ENCODE measurements at places on chromosomes 2 and 18.

GRCh38 chr2:140621583-140622362 lies 1509.0 kb downstream of the LRP1B start:
- DNase-seq = no peak

DNA sequence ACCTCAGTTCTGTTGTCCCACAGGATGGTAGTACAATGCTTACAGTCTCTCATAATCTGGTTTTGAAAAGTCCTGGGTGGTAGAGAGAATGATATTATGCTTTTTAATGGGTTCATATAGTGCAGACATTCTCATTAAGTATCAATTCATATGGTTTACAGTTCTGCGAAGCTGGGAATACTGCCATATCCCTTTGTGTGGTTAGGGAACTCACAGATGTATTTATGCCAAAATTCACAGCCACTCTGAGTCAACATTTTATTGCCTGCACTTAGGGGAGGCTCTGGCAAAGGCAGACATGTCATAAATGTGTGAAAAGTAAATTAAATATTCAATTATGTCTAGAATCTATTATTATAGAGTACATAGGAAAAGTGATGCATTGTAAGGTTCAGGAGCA lies 808.2 kb downstream of the SUCLG1 start:
- DNase-seq = no peak

DNA sequence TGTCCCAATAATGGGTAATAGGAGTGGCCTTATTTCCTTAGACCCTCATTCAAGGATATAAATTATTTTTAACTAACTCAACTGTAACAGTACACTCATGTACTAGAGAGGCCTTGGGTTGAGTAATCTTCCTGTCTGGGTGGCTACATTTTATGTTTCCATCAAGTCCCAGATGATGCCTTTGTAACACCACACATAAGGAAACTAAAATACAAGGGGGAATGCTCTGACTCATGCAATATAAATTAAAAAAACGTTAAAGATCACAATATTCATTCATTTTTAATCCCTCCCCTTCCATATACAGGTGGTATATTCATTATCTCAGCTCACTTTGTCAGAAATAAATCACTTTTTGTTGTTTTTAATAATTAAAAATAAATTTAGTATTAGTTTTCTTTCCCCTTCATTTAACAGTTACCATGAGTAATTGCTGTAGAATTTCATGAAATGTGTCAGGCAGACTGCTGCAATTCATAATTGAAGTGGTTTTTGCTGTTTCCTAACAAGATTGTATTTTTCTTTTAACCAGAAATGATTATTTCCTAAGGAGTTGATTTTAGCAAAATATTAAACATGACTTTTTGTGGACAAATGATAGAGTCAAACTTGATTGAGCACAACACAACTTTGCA lies 1403.6 kb downstream of the SUCLG1 start:
- no peak for DNase-seq

- no peak for DNase-seq
Observed at GRCh38 chr2:64866797-64867196, 122.4 kb upstream of the SLC1A4 start.

GRCh38 chr2:23387845-23388244 lies 2.9 kb downstream of the KLHL29 start:
- DNase-seq = no peak

DNA sequence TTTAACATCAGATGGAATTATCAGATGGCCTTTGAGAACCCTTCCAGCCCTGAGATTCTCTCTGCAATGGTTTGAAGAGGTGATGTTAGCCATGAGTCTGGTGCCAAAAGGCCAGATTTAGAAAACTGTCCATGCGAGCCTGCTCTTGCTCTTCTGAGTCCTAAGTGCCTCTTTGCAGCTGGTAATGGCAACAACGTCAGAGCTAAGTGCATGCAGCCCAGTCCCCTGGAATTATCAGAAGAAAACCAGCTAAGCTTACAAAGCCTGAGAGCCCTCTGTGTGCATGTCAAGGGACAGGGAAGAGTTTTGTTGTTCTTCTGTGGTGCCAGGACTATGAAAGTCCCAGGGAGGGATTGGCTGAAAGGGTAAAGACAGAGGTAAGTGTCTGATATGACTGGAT lies 89.8 kb downstream of the LOXHD1 start:
- DNase-seq = no peak

- DNase-seq = no peak
Observed at GRCh38 chr2:11856095-11856494, 109.7 kb downstream of the LPIN1 start.

GRCh38 chr2:23489471-23490322 lies 104.7 kb downstream of the KLHL29 start:
- DNase-seq = no peak

DNA sequence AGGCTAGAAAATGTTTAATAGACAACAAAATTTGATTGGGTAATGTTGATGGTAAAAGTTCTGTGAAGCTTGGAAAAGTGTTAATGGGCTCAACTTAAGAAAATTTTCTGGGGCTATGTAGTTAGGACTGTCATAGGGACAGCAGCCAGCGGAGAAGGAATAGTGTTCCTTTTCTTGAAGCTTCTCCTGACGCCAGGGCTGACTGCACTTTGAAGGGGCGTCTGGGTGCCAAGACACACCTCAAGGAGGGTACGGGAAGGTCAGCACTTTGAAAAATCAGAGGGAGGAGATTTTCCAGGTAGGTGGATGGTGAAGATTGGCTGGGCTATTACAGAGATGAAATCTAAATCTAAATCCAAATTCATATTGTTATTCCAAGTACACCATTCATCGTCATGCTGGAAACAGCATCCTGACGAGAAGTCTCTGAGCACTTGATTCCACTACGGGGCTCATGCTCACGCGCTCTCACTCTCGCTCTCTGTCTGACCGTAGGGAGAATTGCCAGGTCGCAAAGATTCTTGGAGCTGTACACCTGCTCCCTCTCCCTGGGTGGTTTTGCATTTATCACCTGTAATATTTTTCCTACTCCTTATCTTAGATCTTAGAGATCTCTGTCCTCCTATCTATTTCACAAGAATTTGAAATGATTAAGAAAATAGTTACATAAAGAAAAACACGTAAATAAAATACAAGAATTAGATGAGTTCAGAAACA lies 91.0 kb downstream of the ITGB1BP1 start:
- DNase-seq = no peak

GRCh38 chr18:50722311-50722710 lies 97.5 kb downstream of the MRO start:
- no peak for DNase-seq

DNA sequence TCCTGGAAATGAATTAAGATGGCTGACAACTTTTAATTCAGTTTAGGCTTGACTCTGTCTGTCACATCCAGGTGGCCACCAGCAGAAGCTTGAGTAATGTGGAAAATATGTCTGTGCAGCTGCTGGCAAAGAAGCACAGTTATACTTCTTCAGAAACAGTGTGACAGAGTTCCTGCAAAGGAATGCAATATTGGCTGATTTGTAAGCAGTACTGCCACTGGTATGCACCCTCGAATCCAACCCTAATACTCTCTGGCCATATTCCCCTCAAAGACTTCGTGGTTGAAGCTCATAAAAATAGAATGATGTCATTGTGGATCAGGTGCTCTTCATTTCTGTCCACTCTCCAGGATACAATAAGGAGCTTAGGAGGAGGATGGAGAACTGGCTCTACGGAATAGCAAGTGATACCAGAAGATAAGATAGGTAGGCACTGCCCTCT lies 86.2 kb downstream of the METTL8 start:
- DNase-seq = no peak

DNA sequence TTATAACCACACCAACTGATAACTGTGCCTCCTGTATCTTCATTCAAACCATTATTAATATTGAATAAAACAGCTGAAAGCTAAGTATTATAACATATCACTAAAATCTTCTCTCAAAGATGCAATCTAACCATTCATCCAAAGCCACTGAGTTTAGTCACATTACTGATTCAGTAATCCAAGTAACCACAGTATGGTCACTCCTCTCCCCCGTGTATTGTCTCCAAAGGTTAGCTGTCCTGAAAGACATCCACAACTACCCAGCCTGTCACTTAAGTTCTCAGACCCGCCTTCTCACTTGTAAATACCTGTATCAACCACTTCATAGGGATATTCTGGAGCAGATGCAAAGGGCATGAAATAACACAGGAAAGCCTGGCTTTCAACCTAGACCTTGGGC lies 213.4 kb upstream of the BOD1L2 start:
- no peak for DNase-seq

GRCh38 chr2:113175042-113175628 lies 1.4 kb downstream of the PSD4 start:
- DNase-seq = no peak

GRCh38 chr18:58934933-58935577 lies 70.4 kb downstream of the ZNF532 start:
- DNase-seq = no peak

- DNase-seq = no peak
Observed at GRCh38 chr2:9347411-9347881, 75.9 kb downstream of the ITGB1BP1 start.

DNA sequence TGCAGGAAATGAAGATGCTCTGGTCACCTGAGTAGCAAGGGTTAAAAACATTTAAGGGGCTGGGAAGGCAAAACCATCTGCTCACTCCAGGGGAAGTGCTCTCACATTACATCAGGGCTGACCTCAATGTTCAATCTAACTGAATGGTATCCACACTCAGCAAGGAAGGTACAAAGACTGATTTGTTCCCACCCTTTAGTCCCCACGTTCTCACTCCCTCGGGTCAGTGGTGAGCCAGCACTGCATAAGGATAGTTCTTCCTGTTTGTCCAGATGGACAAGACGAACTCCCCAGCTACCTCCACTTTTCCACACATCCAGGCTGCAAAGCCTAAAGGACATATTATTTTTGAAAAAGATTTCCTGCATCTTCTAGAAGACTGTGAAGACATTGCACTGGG lies 126.6 kb upstream of the SLC14A2 start:
- DNase-seq = no peak

DNA sequence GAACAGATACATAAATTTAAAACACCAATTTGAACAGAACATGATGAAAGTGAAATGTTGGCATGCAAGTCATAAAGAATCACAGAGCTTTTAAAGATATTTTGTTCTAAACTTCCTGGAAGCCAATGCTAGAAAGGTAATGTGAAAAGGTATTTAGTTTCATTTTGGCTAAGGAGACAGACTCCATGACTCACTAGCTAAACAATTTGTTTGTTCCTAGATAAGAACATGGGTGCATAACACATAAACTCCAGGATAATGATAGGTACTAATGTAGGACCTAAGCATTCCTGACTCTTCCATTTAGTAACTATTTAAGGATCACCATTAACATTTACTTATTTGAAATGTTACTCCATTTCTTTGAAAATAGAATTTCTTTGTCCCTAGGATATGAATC lies 292.5 kb upstream of the CNTNAP5 start:
- DNase-seq = no peak

GRCh38 chr2:239778042-239778851 lies 246.9 kb downstream of the NDUFA10 start:
- no peak for DNase-seq

GRCh38 chr2:113886479-113887008 lies 3.3 kb upstream of the ACTR3 start:
- DNase-seq = no peak

DNA sequence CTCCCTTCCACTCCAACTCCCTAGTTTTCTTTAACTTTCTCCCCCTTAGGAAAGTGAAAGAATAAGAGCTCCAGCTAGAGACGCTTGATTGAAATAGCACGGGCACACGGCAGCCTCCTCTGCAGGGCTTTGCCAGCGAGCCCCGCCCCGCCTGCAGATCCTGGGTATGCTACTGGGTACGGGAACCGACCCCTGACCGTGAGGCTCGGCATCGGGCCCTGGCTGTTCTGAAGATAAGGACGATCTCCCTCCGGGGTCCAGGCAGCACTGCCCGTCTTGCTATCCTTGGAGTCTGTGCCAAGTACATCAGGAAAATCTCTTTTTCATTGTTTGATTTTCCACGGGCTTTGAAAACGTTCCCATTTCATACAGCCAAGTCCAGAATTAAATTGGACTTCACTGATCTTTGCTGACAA lies 284.5 kb downstream of the MTX2 start:
- DNase-seq = no peak

DNA sequence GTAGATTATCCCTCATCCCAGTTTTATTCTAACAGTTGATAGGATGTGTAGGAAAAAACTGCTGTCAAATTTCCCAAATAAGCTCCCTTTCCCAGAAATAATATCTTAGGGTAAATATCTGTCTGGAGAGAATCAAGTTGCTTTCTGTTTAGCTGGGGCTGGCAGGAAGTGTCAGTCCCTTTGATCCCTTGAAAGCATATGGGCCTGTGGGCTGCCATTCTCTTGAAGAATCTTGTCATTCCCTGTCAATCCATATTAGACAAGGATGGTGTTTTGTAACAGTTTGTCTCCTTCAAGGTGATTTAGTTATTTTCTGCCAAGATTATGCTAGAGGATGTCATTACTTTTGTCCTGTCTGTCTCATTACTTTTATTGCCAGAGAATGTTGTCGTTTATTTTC lies 37.1 kb upstream of the UBE2E3 start:
- no peak for DNase-seq

DNA sequence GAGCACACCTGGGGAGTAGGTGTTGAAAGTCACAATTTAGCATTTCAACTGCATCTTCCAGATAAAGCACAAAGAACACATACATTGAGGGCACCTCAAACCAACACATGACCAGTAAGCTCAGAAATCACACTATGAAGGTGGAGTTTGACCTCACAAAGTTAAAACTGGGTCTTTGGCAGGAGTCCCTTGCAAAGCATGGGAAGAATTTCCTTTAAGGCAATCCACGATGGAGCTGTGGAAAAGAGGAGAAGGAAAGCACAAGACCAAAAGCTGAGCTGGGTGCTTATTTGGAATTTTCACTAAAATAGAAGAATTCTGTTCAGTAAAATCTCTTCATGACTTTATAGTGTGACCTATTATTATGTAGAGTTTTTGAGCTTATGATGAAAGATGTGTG lies 212.9 kb upstream of the APCDD1 start:
- no peak for DNase-seq

GRCh38 chr2:10775831-10776230 lies 36.8 kb downstream of the PDIA6 start:
- no peak for DNase-seq

DNA sequence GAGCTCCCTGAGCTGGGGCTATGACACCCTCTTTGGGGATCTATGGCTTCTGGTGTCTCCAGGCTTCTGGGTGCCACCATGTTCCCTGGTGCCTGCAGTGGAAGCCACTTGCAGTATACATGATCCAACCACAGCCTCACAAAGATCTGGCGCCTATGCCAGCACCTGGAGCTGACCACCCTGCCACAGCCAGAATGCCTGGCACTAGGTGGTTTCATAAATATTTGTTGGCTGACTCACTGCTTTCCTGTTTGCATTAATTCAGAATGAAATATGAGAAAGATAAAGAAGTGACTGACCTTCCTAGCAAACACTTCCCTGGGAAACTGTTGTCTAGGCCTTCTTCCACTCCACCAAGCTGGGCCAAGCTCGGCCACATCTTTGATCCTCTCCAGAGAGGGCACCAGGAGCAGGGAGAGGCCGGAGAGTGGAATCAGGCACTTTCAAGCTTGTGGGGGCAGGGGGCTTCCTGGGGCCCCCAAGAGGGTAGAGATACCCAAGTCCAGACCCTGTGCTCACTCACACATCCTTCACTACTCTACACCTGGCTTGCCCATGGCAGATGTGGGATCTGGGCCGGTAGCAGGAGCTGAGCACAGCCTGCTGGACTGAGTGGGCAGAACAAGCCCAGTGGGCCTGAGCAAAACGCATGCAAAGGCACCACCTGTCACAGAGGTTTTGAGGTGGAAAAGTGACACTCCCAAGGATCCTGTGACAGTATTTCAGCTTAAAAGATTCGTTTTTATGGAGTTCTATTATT lies 565.7 kb downstream of the SLC4A3 start:
- DNase-seq = no peak

GRCh38 chr2:94881070-94881469 lies 9.8 kb downstream of the TEKT4 start:
- no peak for DNase-seq

Data from NCI-H1048 (cell line).